ENCODE measurements at places on chromosomes 11 and 22.
A peak's percentile ranks its signal among the peaks of the same experiment; 100 is the strongest.

- DNase-seq, result no peak
Observed at GRCh38 chr11:96199563-96200025, 143.4 kb downstream of the MAML2 start.

GRCh38 chr11:129213261-129213660 lies 21.1 kb upstream of the ARHGAP32 start:
- DNase-seq, result no peak

GRCh38 chr22:44341431-44342346 lies 28.9 kb upstream of the SHISAL1 start:
- no peak for DNase-seq

DNA sequence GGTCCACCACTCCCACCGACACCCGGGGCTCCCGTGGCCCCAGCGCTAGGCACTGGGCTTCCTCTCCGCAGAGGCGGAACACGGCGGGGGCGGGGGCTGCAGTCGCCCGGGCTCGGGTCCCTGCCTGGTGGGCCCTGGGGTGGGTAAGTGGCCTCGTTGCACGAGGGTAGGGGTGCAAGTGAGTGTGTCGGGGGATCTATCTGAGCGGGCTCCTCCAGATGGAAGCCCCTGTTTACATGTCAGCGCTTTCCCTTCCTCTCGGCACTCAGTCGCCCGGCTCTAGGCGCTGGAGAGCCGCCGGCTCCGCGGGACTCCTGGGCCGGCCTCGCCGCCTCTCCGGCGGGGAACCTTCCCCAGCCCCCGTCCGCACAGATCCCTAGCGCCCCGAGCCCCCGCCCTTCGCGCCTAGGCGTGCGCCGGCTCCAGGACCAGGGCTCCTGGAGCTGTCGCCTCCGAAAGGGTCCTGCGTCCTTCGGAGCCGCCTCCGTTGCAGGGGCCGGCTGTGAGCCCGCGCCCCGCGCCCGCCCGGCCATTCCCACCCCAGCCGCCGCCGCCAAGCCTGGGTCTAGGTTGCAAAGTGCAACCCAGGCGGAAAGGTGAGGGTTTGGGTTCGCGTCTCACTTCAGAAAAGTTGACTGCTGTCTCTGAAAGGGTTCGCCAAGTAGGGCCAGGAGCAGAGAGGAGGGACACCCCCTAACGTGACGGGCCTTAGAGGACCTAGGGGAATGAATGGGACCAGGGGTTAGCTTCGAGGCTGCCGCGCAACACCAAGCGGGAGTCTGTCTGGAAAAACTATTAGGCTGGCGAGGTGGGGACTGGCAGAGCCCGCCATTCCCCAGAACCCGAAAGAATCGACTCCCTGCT lies 978 bp downstream of the FLI1 start:
- peak; percentile 60 for DNase-seq

- DNase-seq, result no peak
Observed at GRCh38 chr11:131483877-131484276, 113.5 kb downstream of the NTM start.

GRCh38 chr11:95445746-95446333 lies 214.8 kb upstream of the SESN3 start:
- no peak for DNase-seq

DNA sequence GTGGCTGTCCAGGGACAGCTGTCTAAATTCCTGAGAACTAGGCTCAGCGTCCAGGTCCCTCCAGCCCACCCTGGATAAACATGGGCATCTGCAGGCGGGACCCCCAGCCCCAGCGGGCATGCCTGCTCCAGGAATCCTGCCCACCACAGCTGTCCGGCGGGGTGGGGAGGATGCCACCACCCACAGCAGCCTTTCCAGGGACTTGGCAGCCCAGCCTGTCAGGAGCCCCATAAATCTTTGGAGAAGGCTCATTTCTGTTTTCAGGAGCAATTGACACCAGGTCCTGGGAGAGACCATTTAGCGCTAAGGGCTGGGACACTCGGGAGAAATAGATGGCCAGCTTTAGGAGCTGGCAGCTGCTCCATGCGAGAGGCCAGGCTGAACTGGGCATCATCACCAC lies 358.9 kb downstream of the CADM1 start:
- no peak for DNase-seq

DNA sequence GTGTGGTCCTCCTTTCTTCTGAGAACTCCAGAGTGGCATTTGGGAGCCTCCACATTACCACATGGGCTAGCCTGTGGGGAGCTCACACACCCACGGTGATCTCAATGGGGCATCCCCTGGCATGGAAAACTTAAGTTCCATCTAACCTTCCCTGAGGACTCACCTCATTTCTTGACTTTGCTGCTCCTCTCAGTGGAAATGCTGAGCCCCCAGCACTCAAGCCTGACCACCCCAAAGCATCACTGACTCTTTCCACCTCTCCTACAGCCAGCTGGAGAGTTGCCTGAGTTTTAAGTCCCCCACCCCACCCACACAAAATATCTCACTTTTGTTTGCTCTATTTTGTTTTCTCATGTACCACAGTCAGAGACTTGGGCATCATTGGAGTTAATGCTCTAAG lies 23.8 kb upstream of the PARVA start:
- DNase-seq, result no peak

DNA sequence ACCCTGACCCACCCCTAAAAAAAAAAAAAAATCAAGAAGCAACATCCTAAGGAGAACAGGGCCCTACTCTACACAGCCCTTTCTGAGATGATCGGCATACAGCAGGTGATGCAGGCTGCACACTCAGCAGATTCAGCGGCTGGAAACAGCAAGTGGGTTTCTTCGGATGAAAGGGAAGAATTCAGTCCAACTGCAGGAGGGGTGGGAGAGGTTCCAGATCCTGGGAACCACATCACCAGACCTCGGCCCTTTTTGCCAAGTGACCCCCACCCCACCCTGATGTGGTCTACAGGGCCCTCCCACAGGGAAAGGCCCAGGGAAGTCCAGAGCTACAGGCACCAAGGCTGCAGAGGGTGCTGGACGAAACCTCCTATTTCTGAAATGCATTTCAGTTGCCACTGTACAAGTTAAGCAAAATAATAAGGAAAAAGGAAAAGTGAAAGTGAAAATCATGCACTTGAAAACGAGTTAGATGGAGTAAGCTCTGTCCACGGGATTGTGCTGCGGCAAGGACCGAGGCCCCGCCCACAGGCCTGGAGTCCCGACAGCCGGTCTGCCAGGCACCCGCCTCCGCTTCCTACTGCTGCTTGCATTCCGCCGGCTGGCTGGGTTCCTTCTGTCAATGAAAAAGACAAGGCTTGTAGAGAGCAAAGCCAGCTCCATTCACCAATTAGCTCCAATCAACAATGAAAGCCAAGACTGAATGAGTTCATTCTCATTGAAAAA lies 16.0 kb upstream of the PHLDA2 start:
- DNase-seq, result peak; percentile 58

DNA sequence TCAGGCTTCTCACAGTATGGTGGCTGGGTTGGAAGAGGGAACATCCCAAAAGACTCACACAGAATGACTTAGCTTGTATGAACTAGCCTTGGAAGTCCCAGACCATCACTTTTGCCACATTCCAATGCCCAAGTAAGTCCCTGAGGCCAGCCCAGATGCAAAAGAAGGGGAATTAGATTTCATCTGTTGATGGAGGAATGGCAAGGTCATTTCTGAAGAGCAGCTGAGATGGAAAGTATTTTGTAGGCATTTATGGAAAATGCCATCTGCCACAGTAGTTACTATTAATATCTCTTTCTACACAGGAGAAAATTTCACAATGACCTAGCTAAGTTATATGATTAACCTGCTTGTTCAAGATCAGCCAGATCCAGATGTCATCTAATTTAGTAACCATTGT lies 58.8 kb downstream of the ENDOD1 start:
- DNase-seq, result no peak

DNA sequence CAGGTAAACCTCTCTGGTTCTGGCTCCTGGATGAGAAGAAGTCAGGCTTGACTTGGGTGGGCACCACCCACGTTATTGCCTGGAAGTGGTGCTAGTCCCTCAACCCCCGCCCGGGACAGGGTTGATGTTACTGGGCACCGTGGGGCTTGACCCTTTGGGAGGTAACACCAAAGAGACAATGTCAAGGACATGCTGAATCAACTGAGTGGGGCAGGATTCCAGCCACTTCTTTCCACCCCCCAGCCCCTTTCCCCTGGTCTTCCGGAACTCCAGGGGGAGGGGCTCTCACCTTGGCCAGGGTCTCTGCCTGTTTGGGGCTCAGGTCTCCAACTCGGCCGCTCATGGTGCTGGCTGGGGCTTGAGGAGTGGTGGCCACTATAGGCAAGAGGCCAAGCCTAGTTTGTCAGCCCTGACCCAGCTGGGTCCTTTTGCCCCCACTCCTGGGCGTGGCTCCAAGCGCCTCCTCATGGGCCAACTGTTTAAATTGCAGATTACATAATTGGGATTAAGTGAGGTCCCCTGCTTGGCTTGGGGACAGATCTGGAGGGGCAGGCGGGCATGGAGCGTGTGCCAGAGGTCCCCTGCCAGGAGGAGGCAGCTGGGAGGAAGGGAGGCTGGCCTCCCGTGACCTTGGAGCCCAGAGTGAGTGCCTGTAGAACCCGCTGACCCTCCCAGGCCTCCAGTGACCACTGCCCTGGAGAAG lies at the start of gene SEC14L3:
Gene SEC14L3, minus strand, starts transcription at position 402 of the 703 bp plus-strand sequence. Its CDS starts 59 bp downstream, at position 343.
- no peak for DNase-seq

GRCh38 chr11:75576499-75576918 lies 14.5 kb downstream of the SERPINH1 start:
- DNase-seq, result peak; percentile 30

DNA sequence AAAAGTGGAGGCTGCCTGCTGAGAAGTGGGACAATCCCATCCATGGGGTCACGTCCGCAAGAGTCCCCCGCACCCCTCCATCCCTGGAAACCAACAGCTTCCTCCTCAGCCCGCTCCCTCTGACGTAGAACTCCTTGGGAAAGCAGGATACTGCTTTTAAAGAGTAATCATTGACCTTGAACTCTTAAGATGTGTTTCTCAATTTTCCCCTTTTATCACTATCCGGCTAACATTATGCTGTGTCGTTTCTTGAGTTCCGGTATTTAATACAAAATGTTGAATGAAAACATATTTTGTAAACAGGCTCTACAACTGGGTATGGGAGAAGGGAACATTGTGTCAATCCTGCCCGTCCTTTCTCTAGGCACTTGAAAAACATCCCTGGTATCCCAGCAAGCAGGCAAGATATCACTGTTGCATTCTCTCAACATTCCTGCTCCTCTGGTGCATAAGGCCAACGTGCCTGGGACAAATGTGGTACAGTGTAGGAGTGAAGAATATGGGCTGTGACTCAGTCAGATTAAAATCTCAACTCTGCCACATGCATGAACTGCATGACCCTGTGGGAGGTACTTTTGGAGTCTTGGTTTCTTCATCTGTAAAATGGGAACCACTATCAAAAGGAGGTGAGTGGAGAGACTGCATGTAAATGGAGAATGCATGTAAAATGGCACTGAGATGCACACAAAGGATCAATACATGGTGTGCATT lies 52.8 kb downstream of the WT1 start:
- no peak for DNase-seq

- no peak for DNase-seq
Observed at GRCh38 chr11:25981998-25982397, 349.9 kb upstream of the ANO3 start.

- no peak for DNase-seq
Observed at GRCh38 chr11:31711137-31711536, 100.0 kb downstream of the PAX6 start.

DNA sequence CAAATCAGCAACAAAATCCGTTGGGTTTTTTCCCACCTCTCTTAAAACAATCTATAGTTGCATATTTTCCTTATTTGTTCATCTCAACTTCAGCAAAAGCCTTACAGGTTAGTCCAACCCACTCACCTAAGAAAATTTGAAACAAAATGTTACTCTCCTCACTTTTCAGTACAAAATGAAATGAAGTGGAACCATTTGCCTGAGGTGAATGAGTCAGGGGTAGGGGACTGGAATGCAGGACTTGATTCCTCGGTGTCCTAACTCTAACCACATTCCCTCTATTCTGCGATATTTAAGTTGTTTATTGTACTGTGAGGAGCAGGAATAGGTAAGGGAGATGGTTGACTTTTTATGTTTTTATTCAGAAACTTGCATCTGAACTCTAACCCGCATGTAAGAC lies 16.4 kb downstream of the ATP5MG start:
- DNase-seq, result no peak

- no peak for DNase-seq
Observed at GRCh38 chr11:16883174-16883573, 131.0 kb downstream of the PLEKHA7 start.

- DNase-seq, result no peak
Observed at GRCh38 chr11:2548596-2548995, 103.8 kb downstream of the KCNQ1 start.

DNA sequence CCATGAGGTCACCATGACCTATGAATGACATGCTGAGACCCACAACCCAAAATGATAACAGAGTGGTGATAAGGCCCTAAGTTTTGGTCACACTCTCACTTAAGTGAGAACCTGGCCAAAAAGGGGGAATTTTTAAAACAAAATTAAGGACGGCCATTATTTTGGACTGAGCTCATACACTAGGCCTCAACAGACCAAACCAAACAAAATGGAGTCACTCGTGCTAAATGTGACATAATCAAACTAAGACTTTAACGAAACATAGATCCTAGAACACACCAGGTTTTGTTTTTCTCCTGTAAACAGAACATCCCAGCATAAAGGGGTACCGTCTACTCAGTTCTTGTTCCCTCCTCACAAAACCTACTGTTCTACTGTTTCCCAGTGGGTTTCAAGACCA lies 11.4 kb downstream of the APOBEC3H start:
- no peak for DNase-seq

DNA sequence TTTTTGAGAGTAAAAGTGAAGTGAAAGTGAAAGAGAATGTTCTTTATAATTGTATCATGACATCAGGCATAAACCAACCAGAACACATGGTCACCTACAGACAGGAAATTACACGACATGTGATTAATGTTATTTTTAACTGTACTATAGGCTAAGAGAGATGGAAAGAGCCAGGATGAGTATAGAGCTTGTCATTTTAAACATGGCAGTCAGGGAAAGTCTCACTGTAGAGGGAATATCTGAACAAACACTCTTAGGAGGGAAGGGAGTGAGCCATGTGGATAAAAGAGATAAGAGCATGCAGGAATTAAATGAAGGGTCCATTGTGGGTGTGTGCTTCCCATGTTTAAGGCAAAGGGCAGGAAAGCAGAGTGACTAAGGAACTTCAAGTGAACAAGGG lies 599.1 kb upstream of the FAT3 start:
- no peak for DNase-seq

GRCh38 chr22:21929253-21929652 lies 23.4 kb downstream of the PPM1F start:
- DNase-seq, result no peak

GRCh38 chr11:81449588-81450156 lies 1284.0 kb downstream of the FAM181B start:
- DNase-seq, result no peak

- no peak for DNase-seq
Observed at GRCh38 chr11:108307751-108308150, 84.9 kb downstream of the ATM start.

- DNase-seq, result no peak
Observed at GRCh38 chr11:66012371-66012945, 650 bp downstream of the CST6 start.

GRCh38 chr11:55895216-55895615 lies 12.1 kb downstream of the TRIM51 start:
- no peak for DNase-seq

DNA sequence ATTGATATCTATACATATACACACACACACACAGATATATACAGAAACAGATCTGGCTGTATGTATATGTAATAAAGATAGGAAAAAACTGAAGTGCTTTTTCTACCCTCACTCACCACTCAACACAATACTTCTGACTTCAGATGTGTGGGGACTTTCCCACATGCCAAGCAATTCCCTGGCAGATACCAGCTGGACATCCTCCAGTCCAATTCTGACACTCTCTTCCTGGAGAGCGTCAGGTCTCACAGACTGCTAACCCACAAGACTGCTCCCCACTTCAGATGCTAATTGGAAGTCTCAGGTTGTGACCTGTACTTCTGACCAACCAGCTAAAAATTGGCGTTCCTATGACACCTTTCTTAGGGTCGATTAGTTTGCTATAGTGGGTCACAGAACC lies 140.6 kb downstream of the ATG16L2 start:
- no peak for DNase-seq

Data from stimulated activated naive CD8-positive, alpha-beta T cell treated with anti-CD3 and anti-CD28 coated beads, Interleukin-15, Interleukin-2, amounts not matched to agents 100 U/mL and 50 U/mL, for 24 hours (primary cell).